Urothelium cell line (cell line): ENCODE measurements at places on chromosomes 11 and 22.

- DNase-seq, result no peak
Observed at GRCh38 chr22:21003782-21004181, 1.9 kb upstream of the THAP7 start.

GRCh38 chr11:110874437-110875030, 162.3 kb upstream of the ARHGAP20 start:
- DNase-seq, result no peak

- no peak for DNase-seq
Observed at GRCh38 chr22:47848184-47848920, 1085.9 kb downstream of the TBC1D22A start.

- DNase-seq, result no peak
Observed at GRCh38 chr11:34787895-34788294, 128.3 kb downstream of the APIP start.

- DNase-seq, result no peak
Observed at GRCh38 chr22:33036881-33037280, 21.3 kb downstream of the SYN3 start.

GRCh38 chr22:33577862-33578411, 342.3 kb downstream of the LARGE1 start:
- peak; percentile 11 for DNase-seq

DNA sequence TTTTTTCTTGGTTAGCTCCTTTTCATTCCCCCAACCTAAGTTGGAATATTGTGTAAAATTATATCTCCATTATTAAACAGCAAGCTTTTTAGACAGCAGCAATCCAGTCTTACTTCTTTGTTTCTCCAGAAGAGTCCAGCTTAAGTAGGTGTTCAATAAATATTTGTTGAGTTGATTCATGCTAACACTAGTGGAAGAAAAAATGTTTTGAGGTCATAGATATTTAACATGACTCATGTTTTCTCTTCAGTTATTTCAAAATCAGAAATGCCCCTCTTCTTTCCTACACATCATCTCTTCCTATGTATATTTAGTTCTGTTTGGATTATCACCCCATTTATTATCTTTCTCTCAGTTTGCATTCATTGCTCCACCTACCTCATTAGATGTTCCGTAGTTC, 20.3 kb downstream of the CCDC83 start:
- DNase-seq, result no peak

GRCh38 chr11:62573592-62574362, at the start of gene EEF1G:
TSS of gene EEF1G (minus strand) at chr11:62573891. CDS start at chr11:62573842, 49 bp downstream.
- peak; percentile 98 for DNase-seq

DNA sequence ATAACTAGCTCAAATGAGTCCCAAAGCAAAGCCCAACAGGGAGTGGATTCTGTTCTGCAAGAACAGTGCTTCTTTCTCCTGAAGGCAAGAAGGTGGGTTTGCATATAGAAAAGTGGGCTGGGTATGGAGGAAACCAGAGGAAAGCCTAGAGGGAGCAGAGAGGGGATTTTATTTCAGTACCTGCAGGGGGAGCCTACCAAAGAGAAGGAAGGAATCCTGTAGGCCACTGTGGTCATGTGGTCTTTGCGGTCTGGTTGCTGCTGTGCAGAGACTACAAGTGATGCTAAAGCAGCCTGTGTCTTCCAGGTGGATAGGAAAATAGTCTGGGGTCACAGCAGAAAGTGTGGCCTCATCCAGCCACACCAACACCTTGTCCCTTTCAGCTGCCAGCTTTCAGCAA, 33.2 kb upstream of the ZBTB16 start:
- DNase-seq, result no peak

- no peak for DNase-seq
Observed at GRCh38 chr11:37364246-37364839, 766.3 kb upstream of the RAG2 start.

DNA sequence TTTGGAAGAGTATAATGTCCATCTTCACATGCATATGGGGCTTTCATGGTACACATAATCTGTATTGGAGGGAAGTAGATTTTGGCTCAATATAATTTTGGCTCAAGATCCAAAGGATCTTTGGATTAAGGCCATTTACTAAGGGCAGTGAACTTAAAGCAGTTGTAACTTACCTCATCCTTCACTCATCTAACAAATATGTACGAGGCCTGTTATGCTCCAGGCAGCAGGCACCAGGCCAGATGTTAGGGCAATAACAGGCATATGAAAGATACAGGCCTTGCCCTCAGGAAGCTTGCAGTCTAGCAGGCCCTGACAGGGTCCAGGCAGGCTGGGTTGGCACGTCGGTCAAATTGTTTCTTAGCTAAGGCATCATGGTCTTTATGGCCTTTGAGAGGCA, 44.6 kb downstream of the LIF start:
- no peak for DNase-seq
